Pancreas (tissue), 10 donors: ENCODE measurements at places on chromosomes 16 and 17. TPM values are rescaled to one million over a fixed set of nuclear protein-coding genes. Genes with fewer than 3 reads are reported as not detected.

The MYH11 gene
- total RNA-seq = 4.1 TPM

The NEK8 gene
- 2.5 TPM for total RNA-seq

The HS3ST4 gene
- total RNA-seq = not detected

The TRPV2 gene
- total RNA-seq = 5.4 TPM

The FCSK gene
- total RNA-seq = 16.5 TPM

The KRT40 gene
- total RNA-seq = not detected

The MT1F gene
- total RNA-seq = 119 TPM

The TOX3 gene
- total RNA-seq = 3.8 TPM

The EVPL gene
- 3.5 TPM for total RNA-seq

The CCL4 gene
- 1.9 TPM for total RNA-seq

The KRTAP4-5 gene
- not detected for total RNA-seq

The OMG gene
- not detected for total RNA-seq

The CCDC144A gene
- 0.28 TPM for total RNA-seq

DNA sequence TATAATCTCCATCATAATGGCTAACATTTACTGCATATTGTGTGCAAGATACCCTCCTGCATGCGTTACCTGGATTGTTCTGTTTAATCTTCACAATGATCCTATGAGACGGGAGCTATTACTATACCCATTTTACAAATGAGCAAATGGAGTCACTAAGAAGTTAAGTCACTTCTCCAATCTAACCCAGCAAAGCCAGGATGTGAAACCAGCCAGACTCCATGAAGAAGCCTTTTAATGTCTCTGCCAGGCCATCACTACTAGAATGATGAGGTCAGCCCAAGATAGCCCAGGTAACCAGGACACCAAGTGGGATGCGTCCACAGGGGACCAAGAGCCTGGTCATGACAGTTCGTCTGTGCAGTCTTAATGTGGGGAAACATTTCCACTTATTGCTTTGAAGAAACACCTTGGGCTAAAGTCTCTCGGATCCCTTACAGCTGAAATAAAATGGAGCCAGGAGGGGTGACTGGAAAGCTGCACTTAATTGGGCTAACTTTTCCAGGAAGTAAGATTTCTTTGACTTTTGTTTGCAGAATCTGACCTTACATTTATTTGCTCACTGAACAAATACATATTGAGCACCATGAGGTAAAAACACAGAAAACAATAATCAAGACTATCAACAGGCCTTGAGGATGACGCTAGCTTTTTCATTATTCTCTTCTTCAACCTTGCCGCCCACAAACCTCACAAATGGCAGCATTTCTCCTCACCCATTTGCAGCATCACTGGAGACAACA is 926 bp upstream of the SHCBP1 start:
- DNase-seq = no peak

DNA sequence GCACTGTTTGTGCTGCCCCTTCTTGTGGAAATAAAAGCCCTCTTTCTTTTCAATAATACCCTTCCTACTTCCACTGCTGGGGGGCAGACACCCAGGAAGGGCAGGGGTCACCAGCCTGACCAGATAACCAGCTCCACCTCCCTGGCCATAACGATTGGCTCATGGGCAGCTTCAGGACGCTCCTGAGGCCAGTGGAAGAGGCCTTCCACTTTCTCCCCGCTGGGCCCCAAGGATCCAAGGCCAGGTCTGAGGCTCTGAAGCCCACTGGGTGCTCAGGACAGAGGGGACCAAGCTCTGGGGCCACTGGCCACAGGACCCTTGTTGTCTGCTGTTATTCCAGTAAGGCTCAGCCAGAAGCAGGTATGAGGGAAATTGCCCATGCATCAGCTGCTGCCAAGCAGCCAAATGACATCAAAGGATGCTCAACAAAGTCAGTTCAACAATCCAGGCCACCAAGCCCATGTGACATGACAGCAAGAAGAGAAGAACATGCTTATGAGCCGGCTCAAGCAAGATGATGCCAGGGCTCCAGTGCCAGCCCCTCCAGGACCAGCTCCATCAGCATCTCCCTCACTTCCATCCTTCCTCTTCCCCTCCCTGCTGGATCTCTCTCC is 238.8 kb downstream of the ZNF423 start:
- DNase-seq = no peak

DNA sequence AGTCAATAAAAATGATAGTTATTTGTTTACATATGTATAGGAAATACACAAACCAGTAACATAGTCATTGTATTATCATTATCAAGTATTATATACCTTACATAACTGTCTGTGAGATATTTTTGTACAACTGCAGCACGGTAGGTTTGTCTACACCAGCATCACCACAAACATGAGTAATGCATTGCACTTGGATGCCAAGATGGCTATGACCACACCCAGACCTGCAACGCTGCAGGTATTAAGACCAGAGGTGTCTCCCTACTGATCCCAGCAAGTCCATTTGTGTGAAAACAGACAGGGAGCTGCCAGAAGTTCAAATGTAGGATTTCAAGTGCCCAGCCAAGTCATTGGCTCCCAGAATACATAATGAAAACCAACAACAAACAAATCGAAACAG is 34.2 kb upstream of the NOS2 start:
- DNase-seq = no peak

DNA sequence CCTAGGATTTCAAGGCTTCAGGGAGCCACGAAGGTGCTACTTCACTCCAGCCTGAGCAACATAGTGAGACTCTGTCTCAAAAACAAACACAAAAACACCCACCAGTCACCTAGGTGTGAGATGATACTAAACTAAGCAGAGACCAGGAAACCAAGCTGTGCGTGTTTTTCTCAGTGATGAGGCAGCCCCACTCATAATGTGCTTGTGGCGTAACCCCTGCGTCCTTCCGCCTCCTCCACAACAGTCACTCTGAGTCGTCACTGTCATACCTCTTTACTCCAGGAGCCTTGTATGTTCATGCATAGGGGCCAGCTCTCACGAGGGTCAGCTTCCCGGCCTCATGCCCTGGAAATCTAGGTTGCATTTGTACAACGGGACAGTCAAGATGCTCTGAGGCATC is 31.1 kb upstream of the SLC47A1 start:
- no peak for DNase-seq

DNA sequence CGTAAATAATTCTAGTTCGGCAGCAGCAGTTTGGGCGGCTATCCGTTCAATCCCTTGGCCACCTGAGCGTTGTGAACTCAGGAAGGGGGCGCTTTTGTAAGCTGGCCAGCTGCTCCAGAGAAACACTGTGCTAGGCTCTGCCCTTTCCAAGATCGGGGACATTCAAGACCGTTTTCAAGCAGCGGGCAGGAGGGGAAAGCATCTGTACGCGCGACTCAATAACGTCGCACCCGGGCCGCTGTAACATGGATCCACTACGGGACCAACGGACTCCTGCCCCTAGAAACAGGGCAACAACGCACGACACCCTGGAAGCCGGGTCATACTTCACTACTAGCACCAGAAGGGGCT is 463 bp downstream of the TOP2A start:
- no peak for DNase-seq

GRCh38 chr17:17523731-17524490 is 27.7 kb upstream of the RASD1 start:
- peak; percentile 1 for DNase-seq

DNA sequence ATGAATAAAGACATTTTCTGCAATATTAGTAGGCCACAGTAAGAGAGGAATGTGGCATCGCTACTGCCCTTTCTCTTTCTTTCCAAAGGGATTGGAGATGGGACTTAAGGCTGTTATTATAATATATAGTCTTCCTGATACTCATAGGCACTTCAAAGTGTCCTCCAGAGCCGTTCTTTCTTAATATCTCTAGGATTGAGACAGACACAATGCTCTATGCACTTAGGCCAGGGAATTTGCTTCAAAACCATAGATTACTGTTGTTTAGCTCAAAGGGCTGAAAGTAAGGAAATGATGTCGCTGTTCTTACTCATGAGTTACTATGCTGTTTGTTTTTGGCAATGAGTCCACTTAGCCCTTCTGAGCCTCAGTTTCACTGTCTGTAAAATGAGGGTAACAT is 590.5 kb downstream of the CDH11 start:
- DNase-seq = no peak

DNA sequence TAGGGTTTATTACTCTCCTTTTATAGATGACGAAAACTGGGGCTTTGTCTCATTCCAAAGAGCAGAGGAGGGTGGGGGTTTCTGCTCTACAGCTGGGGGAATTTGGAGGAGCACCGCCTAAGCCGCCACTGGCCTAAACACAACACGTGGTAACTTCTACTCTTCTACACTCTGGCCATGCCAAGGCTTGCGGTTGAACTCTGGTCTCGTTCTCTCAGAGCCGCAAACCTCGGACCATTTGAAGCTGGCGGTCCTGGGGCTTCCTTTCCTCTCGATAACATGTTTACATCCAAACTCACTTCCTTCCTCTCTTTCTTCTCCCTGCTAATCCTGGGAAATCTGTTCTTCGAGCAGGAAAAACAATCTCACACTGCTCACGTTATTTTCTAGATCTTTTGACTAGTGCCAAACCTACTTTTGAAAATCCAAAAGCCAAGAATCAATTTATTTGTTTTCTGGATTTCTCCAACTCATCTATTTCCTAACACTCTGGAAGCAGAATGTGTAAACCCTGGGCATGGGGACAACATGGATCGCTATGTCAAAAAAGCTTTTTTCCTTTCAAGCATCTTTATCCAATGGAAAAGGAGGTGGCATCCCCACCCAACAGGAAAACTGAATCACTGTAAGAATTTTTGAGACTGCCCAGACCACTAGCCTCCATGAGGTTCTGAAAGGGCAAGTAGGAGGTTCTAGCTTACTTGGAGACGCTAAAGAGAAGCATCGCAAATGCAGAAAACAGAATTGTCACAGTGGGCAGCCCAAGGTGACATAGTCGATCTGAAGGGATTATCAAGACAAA is 13.6 kb upstream of the EEF2K start:
- no peak for DNase-seq

DNA sequence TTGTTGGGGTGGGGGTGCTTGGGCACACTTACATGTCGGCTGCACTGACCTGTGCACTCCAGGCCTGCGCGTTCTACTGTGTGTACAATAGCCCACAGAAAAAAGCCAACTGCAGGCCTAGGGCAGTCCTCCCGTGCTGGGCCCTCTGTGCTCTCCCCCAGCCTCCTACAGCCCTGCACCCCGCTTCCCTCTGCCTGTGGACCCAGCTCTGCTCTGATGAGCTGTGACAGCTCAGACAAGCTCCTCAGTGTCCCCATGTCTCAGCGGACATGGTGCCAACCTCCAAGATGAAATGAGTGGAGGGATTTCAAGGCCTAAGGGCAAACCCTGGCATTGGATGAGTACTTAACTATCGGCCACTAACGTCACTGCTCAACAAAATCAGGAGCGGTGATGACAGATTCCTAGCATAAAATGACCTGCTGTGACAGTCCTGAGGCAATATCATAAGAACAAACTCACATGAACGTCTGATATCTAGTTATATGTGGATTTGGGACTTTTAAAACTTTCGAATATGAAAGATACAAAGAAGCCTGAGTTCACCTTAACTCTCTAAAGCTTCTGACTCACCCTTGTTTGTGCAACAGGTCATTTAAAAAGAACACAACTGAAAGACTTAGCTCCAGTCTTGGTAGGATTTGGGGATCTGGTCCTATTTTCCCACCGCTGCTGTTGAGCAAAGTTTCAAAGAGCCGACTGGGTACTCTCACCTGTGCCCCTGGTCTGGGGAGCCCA is 34.7 kb downstream of the CCDC57 start:
- DNase-seq = peak; percentile 27

- DNase-seq = no peak
These were observed 60.7 kb downstream of the CLEC16A start for GRCh38 chr16:11004973-11005610.

DNA sequence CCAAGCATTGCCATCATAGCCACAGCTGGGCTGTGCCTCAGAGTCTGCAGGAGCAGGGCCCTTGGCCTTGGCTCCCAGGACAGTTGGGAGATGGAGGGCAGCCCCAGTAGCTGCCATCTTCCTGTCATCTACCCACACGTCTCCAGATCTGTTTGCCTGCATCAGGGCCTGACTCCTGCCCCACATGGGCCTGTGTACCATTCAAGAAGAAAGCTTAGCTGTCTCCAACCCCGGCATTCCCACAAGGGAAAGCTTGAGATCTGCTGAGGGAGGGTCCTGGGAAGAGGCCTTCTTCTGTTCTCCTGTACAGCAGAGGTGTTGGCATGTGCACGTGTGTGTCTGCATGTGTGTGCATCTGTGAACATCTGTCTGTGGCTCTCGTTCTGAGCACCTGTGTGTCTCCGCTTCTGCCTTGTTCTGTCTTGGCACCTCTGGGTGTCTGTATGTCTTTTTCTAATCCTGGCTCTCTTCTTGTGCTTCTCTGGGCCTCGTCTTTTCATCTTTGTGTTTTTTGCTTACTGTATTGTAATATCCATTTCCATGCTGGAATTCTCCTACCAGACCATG is 122.2 kb downstream of the MRM1 start:
- no peak for DNase-seq

- no peak for DNase-seq
These were observed 10.9 kb upstream of the NT5C start for GRCh38 chr17:75142236-75142971.

- DNase-seq = peak; percentile 75
These were observed 8.8 kb downstream of the JUP start for GRCh38 chr17:41777574-41778188.

GRCh38 chr17:70646673-70647072 is 477.3 kb downstream of the KCNJ2 start:
- no peak for DNase-seq

DNA sequence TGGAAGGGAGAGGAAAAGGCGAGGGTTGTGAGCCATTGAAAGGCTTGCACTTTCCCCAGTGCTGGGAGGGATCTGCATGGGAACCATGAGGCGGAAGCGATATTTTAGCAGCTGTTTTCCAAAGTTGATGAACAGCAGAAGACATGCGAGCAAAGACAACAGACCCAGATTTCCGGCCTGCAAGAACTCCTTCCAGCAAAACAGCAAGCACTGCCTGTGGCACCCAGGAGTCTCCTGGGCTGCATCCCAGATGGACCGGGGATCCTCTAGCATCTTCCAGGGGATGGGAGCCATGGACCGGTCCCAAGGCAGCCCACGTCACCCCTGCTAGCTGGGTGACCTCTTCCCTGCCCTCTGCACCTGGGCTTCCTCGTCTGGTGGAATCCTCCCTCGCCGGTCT is 162.8 kb downstream of the IRF8 start:
- DNase-seq = no peak

GRCh38 chr17:64455993-64456885 is 7.3 kb downstream of the MILR1 start:
- DNase-seq = no peak

- DNase-seq = no peak
These were observed 42.2 kb downstream of the PAFAH1B1 start for GRCh38 chr17:2635675-2636074.

GRCh38 chr17:77654850-77655249 is 303.7 kb upstream of the TNRC6C start:
- DNase-seq = no peak

GRCh38 chr16:30382111-30382881 is at the start of gene SEPTIN1:
SEPTIN1 (minus strand) TSS chr16:30382561; CDS start chr16:30382542, 19 bp downstream.
- no peak for DNase-seq

- no peak for DNase-seq
These were observed 6.3 kb downstream of the RABEP2 start for GRCh38 chr16:28918698-28919097.

GRCh38 chr17:35167666-35168065 is 20.0 kb downstream of the UNC45B start:
- DNase-seq = no peak
